ENCODE measurements at places on chromosomes 3 and 15. TPM values are rescaled to one million over a fixed set of nuclear protein-coding genes. Genes with fewer than 3 reads are reported as not detected.

- DNase-seq, result no peak
These were observed 18.1 kb downstream of the ANXA2 start for GRCh38 chr15:60379525-60380274.

- DNase-seq, result no peak
These were observed 620.0 kb downstream of the NAALADL2 start for GRCh38 chr3:175479175-175479574.

GRCh38 chr3:145266368-145266767 lies 894.6 kb downstream of the PLOD2 start:
- DNase-seq, result peak; percentile 2

The TMCO5A gene
- total RNA-seq, result not detected

The GMPS gene
- total RNA-seq, result 86.5 TPM

The GABRR3 gene
- total RNA-seq, result not detected

The MNS1 gene
- 0.52 TPM for total RNA-seq

All from H7 (cell line).